ENCODE measurements at places on chromosomes 7 and 10.

DNA sequence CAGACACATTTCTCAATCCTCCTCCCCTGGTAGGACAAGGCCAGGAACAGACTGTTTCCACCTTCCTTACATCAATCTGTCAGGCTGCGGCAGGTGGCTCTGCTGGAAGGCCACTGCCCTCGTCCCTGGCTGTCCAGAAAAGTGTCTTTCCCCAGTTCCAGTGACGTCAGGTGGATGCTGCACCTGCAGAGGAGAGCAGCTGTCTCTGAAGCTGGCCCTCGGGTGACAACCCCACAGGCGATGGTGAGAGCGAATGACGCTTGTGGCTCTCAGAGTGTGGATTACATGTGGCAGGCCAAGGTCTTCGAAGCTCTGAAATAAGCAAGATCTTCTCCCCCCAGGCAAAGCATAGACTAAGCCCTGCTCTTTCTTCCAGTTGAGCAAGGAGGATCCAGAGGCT lies 146.9 kb upstream of the RET start:
- DNase-seq: no peak

GRCh38 chr7:33996899-33997298 lies 91.6 kb downstream of the BMPER start:
- no peak for DNase-seq

DNA sequence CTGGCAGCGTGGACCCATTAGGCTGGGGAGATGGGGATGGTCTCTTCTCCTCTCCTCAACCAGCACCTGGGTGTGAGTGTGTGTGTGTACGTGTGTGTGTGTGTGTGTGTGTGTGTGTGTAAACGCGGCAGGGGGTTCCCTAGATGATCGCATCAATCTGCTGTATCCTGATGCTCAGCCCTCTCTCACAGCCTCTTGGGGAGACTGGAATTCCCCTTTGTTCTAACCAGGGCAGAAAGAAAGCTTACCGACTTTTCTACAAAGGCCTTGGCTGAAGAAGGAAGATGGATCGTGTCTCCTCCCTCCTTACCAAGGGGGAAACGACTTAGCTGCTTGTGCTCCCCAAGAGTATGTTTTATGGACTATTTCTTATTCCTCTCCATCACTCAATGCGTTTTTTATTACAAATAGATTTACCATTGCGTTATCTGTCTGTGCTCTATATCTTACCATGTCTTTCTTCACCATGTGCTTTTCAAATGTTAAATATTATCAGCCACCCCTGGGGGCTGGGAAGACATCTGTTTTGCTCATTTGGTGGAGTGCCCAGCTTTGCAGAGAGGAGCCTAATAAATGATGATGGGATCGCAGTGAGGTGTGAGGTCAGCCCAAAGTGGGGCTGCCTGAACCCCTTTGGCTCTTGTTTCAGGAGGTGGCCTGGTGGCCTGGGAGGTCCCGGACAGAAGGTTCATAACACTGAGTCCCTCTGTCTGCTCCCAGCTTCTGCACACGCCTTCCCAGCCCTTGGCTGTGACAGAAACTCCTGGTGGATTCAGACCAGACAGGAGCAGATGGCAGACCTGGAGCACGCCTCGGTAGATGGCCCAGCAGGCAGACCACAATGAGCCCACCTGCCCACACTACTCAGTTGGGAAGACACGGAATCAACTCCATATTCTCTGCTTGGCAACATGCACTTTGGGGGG lies 262.0 kb downstream of the PRPF18 start:
- no peak for DNase-seq

DNA sequence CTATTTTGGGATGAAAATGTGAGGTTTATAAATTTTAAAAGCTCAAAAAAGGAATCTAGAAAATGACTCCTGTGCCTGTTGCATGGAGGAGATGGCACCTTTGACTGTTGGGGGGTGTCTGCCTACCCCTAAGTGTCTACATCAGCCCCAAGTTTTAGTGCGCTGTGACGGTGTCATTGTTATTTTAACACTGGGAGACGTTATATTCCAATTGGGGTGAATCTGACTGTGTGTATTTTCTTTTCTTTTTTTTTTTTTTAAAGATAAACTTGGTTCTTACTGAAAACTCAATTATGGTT lies 517 bp downstream of the SRGN start:
- DNase-seq: no peak

DNA sequence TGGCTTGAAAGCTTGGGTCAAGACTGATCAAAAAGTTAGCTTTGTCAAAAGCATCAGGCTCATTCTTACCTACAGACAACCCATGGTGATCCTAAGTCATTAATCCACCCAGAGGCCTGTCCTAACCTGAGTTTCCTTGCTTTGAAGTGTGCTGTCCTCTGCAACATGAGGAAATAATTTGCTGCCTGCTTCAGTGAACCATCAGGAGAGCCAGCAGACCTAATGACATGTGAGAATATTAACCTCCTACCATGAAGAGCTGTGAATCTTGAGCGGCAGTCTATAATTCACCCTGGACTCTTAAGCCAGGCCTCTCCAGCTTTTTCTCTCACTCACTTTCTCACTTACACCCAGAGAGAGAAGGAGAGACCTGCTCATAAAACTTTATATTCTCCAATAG lies 590.0 kb downstream of the LRMDA start:
- DNase-seq: no peak

- DNase-seq: no peak
Measured at GRCh38 chr7:16668049-16668858, 22.3 kb downstream of the BZW2 start.

GRCh38 chr7:135232720-135233119 lies 918 bp upstream of the STRA8 start:
- DNase-seq: no peak

- no peak for DNase-seq
Measured at GRCh38 chr10:93379731-93380575, 102.2 kb downstream of the MYOF start.

- DNase-seq: peak; percentile 25
Measured at GRCh38 chr7:23055582-23056178, 41.8 kb upstream of the HYCC1 start.

DNA sequence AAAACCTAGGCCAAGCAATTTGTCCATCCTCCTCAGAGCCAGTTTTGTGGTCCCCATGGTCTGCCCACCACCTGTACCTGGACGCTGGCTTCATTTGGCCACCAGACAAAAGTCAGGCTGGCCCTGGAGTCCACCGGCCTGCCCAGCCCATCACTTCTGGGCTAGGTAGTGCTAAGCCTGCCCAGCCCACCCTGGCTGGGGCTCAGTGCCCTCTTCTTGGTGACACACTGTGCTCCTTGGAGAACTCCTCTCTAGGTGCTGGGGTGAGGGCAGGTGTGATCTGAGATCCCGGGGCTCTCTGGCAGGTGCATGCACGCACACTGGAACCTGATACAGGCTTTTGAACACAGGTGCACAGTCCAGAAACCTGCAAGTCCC lies 1.1 kb downstream of the AIFM2 start:
- DNase-seq: no peak

DNA sequence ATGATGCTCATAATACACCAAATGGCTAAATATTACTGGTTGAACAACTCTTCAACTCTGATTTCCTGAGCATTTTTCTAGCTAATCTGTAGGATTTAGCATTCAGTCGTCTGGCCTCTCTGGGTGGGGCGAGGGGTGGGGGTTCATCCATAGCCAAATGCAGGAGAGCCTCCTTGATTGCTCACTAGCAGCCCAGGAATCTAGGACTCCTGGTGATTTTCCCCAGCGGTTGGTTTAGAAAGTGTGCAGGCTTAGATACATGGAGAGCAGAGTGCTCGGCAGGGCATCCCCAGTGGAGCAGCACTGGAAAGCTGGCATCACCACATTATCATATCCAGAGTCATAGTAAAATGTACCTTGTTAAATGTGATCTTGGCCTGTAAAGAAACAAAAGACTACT lies 136.1 kb downstream of the DYNC1I1 start:
- DNase-seq: no peak

- DNase-seq: no peak
Measured at GRCh38 chr7:121519548-121520521, 123.7 kb upstream of the FAM3C start.

DNA sequence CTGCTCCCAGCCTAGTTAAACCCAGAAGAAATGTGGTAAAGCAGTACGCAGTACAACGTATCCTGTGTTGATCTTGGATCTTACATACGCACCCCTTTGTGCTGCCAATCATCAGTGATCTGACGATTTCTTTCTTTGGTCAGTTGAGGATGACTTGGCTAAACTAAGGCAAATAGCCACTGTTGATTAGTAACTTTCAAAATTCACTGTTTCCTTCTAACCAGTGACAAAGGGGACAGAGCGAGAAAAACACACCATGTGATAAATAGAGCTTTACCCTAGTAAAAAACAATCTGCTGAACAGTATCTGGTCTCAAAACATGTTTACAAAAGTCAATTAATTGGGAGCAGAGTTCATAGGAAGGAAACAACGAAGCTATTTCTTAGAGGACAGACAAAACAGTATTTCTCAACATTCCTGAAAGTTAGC lies 123.2 kb upstream of the RAB18 start:
- DNase-seq: no peak

- DNase-seq: no peak
Measured at GRCh38 chr10:75100764-75101291, 10.6 kb upstream of the SAMD8 start.

GRCh38 chr10:6279540-6280267 lies 77.0 kb downstream of the PFKFB3 start:
- no peak for DNase-seq

GRCh38 chr10:69703766-69704630 lies 74.0 kb downstream of the FAM241B start:
- no peak for DNase-seq

- no peak for DNase-seq
Measured at GRCh38 chr7:16135658-16136057, 285.7 kb downstream of the CRPPA start.

GRCh38 chr7:158863611-158864506 lies 7.5 kb downstream of the DYNC2I1 start:
- no peak for DNase-seq

- DNase-seq: no peak
Measured at GRCh38 chr10:5040781-5041470, 37.3 kb upstream of the AKR1C2 start.

DNA sequence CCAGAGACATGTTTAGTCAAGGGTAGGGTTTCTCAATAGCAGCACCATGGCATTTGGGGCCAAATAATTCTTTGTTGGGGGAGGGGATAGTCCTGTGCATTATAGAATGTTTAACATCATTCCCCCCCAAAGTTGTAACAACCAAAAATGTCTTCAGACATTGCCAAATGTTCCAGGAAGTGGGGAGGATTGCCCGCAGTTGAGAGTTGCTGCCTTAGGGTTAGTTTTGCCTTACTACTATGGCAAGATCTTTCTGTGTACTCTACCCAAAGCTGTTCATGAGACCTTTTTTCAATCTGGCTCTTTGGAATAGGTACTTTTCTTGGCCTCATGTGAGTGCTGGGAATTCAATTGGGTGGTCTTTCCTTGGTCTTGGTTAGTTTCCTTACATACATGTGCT lies 34.1 kb downstream of the SAMD8 start:
- DNase-seq: no peak

DNA sequence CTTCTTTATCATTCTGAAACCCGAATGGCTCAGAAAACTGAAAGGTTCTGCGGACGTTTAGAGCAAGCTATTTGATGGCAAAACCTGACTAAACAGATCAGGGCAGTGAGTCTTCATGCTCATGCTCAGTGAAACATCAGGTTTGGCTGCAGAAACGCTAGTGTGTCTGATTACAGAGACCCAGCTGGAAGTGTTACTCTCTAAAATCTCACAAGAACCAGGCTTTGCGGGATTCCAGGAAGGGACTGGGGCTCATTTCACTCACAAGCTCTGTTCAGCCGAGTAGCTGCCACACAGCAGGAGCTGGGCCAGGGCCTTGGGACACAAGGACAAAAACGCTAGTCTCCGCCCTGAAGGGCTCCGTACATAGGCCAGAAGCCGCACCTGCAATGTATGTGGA lies 2.9 kb downstream of the PITRM1 start:
- DNase-seq: no peak

DNA sequence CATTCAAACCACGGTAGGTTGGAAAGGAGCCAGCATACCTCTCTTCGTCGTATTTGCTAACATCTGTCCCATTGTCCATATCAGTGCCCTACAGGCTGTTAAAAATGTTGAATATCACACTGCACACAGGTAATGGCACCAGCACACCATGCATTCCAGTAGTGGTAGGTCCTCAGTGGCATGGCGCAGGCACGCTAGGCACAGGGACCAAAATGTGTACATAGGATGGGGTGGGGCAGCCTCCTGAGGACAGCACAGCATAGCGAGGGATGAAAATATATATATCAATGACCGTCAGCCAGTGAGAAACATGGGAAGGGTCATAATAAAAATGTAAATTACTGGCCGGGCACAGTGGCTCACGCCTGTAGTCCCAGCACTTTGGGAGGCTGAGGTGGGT lies 99.9 kb upstream of the CTBP2 start:
- no peak for DNase-seq

DNA sequence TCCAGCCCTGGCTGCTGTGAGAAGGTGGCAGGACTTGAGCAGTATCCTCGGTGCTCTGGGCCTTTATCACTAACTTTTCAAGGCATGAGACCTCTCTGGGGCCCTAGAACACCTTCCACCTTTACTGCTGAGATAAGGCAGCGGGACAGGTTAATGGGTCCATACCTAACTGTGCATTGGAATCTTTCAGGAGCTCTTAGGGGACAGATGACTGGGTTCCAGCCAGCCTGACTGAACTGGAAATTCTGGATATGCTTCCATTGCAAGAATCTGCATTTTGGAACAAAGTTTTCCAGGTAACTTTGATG lies 73.0 kb downstream of the ATXN7L1 start:
- no peak for DNase-seq

GRCh38 chr7:139987691-139988516 lies 74.8 kb downstream of the PARP12 start:
- DNase-seq: no peak

DNA sequence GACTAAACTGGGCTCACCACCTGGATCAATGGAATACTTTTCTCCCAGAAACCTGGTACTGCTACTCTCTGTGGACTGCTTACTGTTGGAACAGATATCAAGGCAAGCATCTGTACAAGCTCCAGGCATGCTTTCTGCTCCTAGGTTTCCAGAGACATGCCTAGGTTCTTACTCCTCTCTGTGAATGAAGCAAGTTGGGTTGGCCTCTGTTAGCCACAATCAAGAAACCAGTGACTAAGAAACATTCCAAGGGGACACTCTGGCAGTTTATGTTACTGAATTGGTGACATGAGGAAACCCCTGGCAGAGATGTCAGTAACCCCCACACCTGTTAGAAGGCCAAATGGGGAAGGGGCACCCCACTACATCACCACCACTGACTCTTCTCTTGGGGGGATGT lies 121.9 kb downstream of the GFRA1 start:
- no peak for DNase-seq

DNA sequence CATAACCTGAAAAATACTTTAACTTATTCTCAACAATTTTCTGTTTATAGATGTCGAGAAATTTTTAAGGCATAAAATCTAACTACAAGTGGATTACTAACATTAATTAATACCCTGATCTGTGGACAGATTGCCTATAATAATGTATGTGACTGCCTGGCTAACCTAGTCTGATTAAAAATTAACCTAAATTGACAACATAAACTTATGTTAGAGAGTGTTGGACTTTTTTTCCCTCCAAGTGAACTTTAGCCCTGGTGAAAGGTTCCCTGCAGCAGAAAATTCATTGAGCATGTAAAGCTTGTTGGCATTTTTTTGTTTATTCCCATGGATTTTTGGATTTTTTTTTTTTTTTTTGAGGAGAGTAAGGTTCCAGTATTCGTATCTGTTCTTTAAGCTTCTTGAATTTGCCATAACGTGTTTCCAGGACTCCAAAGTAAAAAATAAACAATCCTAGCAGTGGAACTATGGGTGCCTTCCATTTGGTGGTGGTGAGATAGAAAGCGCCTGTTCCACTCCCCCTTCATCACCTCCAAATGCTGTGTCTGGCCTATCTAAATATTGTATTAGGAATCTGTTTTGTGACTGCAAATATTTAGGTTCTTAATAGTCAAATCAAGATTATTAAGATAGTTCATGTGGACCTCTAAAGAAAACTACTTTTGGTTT lies 36.1 kb downstream of the NET1 start:
- no peak for DNase-seq
